Stimulated activated CD8-positive, alpha-beta memory T cell treated with anti-CD3 and anti-CD28 coated beads, Interleukin-15, amount 100 ng/mL, for 48 hours (primary cell): ENCODE measurements at places on chromosomes 7 and 10.

DNA sequence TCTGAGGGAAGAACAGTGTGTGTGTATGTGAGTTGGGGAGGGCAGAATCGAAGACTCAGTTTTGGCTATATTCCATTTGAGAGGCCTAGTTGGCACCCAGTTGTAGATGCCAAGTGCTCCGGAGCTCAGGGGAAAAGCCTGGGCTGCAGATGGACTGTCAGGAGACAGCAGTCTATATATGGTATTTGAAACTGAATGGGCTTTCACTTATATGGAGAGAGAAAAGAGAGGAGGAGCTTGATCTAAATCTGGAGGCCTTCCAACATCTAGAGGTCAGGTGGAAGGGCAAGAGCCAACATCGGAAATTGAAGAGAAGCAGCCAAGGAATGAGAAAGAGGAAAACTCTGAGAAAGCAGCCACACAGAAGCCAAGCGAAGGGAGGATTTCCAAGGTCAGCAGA lies 350.8 kb upstream of the BMPER start:
- no peak for DNase-seq

GRCh38 chr10:6271663-6272062 lies 68.9 kb downstream of the PFKFB3 start:
- DNase-seq = no peak

DNA sequence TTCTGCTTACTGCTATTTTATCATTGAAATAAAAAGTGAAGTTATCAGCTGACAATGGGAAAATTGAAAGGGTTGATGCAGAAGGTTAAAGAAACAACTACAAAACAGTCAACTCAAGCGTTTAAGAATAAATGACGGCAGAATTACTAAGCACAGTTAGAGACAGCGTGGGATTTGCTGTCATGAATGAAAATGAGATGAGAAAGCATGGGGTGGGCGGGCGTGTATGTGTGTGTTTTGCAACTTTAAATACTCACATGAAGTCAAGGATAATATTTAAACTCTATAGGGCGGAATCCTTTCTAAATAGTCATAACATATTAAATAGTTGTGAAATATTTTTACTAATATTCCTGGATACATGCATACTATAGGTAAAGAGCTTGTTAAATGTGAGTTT lies 450.8 kb downstream of the ETV1 start:
- DNase-seq = no peak

DNA sequence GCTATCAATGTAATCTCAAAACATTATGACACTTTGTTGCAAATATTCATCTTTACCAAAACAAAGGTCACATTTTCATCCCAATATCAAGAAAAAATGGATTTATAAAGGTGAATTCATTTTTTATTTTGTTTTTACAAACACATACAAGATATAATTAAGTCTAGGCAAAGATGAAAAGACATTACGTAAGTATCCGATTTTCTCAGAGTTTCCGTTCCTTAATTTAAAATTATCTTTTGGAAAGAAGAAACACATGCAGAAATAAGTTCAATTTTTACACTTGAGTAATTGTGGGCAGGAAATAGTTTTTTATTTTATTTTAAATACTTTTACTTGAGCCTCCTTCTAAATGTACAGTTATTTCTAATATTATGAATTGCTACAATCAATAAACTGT lies 24.6 kb downstream of the RTKN2 start:
- no peak for DNase-seq

DNA sequence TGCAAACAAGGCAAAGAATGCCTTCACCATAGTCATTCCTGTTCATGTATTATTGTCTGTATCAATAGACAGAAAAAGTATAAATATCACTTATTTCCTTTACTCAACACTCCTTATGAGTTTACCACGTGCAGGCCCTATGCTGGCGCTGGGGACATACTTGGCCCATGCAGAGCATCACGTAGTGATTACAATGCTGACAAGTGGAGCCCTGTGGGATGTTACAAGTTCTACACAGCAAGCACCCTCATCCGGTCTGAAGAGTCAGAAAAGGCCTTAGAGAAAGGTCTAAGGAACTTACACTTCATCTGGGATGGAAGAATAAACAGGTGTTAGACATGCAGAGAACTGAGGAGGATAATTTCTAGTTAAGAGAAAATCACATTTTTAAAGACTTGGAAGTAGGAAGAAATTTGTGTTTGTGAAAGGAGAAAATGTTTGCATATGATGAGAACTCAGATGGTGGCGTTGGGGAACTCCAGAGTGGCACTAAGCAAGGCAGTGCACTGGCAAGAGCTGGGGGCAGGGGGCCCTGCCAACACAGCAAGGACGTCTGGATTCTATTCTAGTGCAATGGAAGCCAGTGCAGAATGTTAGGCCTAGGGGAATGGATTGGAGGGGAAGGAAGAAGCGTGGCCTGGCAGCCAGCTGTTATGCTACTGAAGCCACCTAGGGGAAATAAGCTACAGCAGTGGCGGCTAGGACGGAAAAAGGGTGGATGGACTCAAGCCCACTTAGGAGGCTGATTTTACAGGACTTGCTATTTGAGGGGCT lies 116.2 kb downstream of the ELMO1 start:
- DNase-seq = no peak

DNA sequence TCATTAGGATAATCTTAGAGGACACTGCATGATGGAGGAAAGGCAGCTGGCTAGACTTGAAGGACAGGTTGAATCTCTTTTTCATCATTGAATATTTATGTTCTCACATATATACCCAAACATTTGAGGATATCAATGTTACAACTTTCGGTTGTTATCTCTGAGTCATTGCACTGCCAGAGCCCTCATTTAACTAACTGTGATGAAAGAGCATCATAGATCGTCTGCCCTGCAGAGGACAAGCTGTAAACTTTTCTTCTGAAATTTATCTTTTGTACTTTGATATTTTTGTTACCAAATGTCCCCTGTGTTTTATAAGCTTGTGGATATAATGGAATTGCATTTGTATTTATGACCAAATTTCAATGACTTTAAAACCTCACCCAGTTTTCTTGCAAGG lies 298.7 kb downstream of the PHF14 start:
- no peak for DNase-seq

GRCh38 chr7:106219170-106219569 lies 65.6 kb downstream of the NAMPT start:
- no peak for DNase-seq

DNA sequence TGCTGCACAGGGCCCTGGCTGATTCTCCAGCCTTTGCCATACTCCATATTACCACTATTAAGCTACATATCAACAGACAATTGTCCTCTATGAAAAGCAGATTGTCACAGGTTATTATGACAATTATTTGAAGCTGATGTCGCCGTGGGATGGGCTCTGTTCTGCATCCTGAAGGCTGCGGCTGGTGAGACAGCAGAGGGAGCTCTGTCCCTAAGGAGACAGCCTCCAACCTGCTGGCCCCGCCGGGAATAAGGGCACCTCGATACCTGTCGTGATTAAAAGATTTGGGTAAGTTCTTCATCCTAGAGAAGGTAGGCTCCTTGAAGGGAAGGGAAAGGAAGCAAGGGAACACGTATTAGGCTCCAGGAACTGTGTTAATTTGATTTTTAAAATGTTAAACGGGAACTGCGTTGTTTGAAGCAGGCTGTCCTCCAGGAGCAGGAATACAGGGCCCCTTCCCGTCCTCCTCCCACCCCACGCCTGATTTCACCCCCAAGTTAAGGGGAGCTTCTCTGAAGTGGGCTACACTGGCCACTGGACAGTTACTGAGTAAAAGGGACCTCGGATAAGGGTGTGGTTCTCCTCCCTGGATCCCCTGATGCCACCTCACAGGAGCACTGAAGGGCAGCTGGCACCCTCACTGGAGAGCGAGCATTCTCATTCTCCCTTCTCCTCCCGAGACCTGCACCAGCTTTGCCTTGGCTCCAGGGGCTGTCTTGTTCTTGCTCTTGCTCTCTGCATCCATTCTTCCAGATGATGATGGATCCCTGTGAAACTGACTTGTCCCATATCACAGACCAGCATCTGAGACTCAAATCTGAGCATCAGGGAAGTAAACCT lies 11.8 kb upstream of the TIAL1 start:
- no peak for DNase-seq

DNA sequence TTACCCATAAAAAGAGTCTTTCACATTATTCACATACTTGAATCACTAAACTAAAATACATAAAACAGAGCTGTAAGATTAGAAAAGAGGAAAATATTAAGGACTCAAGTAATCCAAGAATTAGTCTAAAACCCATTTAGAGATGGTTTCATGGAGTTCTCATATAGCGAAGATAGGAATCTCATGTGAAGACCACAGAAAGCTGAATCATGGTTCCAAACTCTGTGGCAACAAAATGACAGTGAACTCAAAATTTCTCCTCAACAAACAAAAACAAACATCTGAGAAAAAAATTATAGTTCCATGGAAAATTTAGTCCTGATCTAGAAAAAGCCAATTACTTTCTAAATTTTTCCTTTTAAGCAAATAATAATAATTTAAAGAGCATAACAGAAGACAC lies 34.6 kb downstream of the BAZ1B start:
- no peak for DNase-seq

- no peak for DNase-seq
These were observed 72.9 kb upstream of the PODXL start for GRCh38 chr7:131629217-131629882.

DNA sequence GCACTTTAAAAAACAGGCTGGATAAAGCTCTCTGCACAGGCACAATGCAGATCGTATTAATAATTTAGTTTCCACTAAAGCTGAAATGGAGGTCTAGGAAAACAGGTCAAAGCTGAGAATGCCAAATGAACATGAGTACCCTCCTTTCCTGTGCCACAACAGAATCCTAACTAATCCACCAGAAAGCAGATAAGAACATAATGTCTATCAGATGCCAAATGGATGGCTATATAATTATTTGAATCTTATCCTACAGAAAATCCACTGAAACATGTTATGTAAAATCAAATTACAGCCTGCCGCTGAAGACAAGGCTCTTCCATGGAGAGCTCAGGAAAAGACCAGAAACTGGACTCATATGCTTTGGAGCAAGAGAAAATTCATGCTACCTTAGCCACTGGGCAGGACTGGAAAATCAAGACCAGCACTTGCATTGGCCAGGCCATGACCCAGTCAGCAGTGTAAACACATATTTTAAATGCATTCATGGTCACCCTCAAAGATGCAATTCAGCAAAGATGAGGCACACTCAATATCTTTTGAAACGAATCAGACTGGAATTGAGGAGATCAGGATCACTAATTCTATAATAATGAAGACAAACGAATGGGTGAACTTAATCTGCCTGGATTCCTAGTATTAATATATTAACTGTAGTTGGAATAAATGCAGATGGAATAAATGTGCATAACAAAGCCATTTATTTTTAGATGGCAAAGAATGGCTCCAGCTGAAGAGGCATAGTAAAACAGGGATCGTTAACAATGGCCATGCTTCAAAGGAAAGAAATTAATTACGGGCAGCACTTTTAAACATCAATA lies 13.2 kb downstream of the ANK3 start:
- DNase-seq = no peak

DNA sequence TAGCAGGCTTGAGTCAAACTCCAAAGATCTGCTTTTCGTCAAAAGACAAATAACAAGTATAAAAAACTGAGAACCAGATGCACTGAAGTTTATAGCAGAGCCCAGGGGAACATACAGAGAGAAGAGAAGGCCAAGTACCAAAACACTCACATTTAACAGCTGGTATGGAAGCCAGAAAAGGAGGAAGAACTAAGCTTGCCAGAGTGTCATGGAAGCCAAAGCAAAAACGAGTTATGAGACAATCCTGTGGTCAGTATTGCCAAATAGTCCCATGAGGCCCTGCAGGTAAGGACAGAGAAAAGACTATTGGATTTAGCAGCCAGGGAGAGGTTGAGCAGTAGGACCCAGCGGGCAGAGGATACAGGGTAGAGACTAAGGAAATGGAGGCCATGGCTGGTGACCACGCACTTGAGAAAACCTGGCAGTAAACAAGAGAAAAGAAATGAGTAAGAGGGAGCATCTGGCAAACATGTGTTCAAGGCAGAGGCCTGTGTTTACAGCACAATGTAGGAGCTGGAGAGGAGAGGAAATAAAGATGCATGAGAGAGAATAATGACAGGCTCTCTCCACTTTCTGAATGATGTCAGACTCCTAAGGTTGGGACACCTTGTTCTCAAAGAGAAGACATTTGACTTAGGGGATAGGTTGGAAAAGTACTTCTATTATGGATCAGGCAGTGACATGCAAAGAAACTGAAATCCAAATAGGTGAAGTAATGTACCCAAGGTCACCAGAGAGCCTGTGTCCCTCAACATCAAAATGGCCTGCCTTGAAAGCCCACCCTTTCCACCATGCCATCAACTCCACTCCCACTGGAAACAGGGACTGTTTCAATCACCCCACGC lies 9.1 kb downstream of the CREB3L2 start:
- no peak for DNase-seq

GRCh38 chr7:134903073-134903790 lies 83.1 kb upstream of the AGBL3 start:
- no peak for DNase-seq

- DNase-seq = no peak
These were observed 386.0 kb upstream of the SHH start for GRCh38 chr7:156198277-156198676.

GRCh38 chr10:102799691-102800471 lies 37.3 kb downstream of the CYP17A1 start:
- no peak for DNase-seq

- no peak for DNase-seq
These were observed 114.3 kb downstream of the MPP7 start for GRCh38 chr10:28188526-28188925.

DNA sequence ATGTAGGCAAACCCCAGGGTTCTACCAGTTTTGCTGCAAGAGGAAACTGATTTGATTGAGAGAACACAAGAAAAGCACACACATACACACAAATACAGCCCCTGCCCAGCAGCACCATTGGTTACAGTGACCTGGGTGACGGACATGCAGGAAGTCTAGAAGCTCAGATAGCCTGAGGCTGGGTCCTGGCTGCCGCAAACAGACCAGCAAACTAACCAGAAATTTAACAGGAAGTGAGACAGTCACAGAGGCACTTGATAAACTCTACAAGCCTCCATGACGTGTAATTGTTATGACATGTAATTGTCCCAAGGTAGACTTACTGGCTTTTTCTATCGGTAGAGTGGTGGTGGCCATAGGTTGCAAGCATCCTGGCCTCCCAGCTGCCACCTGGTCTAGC lies 58.9 kb downstream of the PRKAR2B start:
- no peak for DNase-seq

DNA sequence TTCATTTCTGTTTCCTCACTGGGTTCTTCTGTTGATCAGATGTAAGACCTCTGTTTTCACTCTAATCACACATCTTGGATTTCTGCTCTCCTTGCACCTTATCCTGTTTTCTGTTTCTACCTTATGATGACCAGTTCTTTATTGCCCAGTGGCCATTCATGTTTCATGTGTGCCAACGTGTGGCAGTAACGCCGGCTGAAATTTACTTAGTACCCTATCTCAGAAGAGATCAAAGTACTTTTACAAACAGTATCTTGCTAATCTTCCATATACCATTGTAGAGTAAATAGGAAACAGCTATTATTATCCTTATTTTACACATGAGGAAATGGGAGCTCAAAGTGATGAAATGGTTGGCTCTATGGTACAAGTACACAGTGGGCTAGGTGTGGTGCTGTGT lies 74.0 kb downstream of the GATA3 start:
- no peak for DNase-seq

DNA sequence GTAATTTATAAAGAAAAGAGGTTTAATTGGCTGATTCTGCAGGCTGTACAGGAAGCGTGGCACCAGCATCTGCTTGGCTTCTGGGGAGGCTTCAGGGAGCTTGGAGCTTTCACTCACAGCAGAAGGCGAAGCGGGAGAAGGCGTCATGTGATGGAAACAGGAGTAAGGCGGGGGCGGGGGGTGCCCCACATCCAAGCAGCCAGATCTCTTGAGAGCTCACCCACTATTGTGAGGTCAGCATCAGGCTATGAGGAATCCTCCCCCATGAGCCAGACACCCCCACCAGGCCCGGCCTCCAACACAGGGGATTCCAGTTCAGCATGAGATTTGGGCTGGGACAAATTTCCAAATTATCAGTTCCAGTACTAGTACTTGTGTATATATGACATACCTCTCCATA lies 46.2 kb downstream of the WDR37 start:
- DNase-seq = peak; percentile 27
